ENCODE measurements at places on chromosomes 11 and 22.

GRCh38 chr11:113477321-113477720 lies 2.1 kb upstream of the DRD2 start:
- DNase-seq = no peak

- DNase-seq = no peak
These were observed 44.9 kb upstream of the TENM4 start for GRCh38 chr11:79485694-79486093.

DNA sequence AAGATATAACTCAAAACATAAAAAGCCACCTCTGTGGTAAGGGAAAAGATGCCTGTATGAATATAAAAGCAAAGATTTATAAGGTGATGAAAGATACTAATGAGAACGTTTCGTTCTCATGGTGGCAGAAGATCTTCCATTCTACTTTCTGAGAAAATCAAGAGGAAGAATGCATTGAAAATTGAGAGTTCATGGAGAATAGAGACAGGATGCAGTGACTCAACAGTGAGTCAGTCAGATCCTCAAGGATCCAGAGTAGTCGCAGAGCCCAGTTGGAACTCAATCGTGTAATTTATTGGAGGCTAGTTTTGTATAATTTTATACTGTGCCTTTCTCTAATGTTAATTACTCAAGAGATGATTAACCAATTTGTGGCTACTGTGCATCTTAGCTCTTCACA lies 73.3 kb downstream of the ENTHD1 start:
- DNase-seq = no peak

GRCh38 chr22:38973289-38974169 lies 8.6 kb upstream of the APOBEC3B start:
- peak; percentile 24 for DNase-seq

GRCh38 chr11:127474766-127475165 lies 474.2 kb upstream of the KIRREL3 start:
- no peak for DNase-seq

DNA sequence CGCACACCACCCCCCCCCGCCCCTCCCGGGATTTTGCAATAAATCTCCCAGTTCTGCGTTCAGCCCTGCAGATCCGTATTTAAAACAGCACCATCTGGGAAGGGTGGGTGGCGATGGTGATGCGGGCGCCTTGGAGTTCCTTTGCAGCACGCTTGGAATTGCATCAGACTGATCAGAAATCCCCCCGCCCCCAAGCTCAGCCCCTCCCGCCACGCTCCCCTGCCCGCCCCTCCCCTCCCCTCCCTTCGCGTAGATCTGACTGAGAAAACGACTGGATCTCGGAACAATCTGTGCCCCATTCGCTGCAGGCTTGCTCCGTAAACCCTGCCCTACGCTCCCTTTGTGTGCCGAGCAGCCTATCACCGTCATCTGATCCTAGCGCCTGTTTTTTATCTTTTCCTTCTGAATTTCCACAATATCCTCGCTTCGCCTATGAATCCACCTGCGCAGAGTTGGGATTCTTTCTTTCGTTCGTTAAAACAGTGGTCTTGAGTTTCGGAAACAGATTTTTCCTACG lies 18.1 kb upstream of the BDNF start:
- DNase-seq = no peak

DNA sequence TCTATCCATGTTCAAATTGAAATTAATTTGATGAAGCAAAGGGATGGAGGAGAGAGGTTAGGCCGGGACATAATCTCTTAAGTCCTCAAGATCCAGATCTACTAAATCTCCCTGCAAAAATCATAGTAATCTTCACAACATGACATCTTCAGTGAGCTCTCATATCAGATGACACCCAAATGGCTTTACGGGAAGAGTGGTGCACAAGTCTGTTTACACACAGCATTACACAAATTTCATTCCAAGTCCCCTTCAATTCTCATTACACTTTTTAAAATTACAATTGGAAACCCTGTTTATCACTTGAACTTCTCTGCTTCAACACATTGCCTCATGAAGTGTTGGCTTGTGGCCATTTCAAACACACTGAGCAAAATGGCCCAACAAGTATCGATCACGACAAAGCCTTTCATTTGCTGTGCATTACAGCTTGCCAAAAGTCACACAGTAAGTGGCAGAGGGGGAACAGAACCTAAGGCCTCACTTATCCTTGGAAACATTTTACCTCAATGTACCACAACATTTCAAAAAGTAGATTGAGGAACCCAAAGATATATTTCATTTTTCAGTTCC lies 17.9 kb upstream of the TPH1 start:
- no peak for DNase-seq

- no peak for DNase-seq
These were observed 10.2 kb downstream of the ARAP1 start for GRCh38 chr11:72741849-72742512.

DNA sequence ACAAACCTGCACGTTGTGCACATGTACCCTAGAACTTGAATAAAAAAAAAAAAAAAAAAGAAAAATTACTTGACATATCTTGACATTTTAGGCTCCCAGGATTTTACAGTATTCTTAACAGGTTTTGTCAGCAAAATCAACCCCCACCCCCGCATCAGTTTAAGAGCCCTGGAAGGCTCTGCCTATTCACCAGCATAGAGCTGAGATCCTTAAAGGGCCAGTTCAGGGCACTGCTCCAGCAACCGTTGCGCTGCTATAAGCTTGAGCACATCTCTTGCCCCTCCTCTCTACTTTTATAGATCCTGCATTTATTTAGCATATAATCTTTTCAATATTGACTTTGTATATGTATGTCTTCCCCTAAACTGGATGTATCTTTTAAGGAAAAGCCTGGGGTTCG lies 697 bp upstream of the PAFAH1B2 start:
- no peak for DNase-seq

GRCh38 chr22:22786301-22787115 lies 101.1 kb upstream of the IGLL5 start:
- DNase-seq = no peak

DNA sequence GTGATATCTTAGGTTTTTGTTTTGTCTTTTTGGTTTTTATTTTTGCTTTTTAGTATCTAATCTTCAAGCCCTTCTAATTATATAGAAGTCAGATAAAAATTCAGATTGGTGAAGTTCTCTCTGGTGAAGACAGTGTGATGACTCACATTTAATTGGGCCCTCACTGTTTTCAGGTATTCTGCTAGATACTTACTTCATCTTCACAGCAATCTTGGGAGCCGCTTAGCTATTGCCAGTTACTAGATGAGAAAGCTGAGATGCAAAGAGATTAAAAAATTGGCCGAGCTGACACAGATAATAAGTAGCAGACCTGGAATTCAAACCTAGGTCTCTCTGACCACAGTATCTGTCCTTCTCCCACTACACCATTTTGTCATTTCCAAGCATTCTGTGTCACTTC lies 75.0 kb downstream of the PPP2R1B start:
- no peak for DNase-seq

DNA sequence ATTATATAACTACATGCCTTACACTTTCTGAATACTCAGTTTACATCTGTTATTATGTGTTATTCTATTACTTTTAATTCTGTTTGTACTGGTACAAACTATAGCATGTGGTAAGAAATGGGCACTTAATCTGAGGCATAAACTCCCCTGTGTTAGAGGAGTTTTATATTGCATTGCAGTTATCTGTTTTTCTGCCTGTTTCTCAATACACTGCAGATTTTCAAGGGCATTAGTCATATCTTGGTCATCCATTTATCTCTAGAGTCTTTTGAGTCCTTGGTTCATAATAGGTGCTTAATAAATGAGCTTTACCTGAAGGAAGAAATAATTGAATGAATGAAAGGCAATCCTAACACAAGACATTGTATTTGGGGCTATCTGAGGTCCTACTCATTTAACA lies 182.9 kb upstream of the CTSC start:
- DNase-seq = no peak

DNA sequence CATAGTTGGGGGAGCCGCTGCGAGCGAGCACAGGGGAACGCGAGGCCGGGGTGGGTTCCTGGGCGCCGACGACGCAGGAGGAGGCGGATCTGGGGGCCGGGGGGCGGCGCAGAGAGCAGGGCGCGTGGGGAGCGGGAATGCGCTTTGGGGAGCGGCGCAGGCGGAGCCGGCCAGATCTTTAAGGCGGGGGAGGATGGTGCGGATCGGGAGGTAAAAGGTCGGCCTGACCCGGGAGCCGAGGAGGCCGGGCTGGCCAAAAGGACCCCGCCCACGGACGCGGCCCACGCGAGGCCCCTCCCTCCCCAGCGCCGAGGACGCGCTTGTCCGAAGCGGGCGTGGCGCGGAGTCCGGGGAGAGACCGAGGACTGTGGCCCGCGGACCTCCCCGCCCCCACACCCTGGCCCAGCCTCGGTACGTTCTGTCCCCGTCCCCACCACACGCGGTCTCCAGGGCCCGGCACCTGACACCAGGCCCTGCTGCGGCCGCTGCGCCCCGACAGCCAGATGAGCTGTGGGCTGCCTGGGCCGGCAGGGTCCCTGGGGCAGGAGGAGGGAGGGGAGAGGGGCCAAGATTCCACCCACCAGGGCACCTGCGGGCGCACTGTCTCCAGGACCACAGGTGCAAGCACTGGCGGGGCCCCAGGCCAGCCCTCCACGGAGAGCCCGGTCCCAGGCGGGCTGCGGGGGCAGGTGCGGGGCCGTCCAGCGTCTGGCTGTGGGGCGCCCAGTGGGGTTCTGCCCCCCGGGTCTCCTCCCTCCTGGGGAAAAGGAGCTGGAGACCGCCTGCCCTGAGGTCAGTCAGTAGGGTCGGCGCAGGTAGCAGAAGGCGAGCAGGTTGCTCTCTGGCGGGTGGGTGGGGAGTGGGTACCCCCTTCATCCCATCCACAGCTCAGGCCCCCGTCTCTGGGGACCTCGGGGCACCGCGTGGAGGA lies 10.9 kb downstream of the PIM3 start:
- no peak for DNase-seq

- no peak for DNase-seq
These were observed 52.1 kb downstream of the LHFPL7 start for GRCh38 chr22:24894220-24894975.

- no peak for DNase-seq
These were observed 60.3 kb upstream of the IGLL5 start for GRCh38 chr22:22827187-22827939.

DNA sequence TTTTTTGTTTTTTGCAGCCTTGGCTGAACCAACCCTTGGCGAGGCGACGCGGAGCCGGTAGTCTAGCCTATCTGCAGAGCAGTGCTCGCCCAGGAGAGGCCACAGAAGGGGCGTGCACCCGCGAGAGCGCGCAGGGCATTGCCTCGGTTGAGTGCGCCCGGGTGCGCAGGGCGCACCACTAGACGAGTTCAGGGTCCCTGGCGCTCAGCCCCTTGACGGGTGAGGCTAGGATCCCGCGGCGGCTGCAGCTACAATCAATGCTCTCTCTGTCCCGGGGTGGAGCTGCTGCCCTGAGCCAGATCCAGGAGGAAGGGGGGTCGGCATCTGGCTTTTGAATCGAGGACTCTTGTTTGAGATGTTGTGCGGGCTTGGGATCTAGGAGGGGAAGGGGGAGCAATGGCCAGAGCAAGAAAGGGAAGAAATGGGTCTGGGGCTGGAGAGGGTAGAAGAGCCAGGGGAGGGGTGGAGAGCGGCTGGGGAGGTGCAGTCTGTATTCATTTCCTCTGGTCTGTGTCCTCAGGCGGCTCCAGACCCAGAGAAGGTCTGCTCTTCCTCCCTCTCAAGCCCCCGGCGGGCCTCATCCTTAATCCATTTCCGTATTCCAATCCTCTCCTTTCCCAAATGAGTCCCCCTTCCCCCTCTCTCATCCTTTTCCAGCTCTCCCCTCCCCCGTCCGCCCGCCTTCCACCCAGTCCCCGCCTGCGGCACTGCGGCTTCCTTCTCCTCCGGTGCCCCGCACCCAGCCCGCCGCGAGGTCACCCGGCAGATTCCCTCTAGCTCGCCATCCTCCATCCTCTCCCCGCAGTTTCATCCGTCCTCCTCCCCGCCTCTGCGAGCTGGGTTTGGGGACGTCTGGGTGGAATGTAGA lies 797 bp downstream of the THY1 start:
- DNase-seq = no peak

GRCh38 chr22:23835484-23836144 lies 3.2 kb downstream of the DERL3 start:
- DNase-seq = no peak
